Smooth muscle cell of the umbilical artery (primary cell): ENCODE measurements at places on chromosomes 3 and 15. TPM values are rescaled to one million over a fixed set of nuclear protein-coding genes. Genes with fewer than 3 reads are reported as not detected.

Gene AADAC
- total RNA-seq, result 0.09 and 1.2 TPM in 2 replicates

Gene CCDC39
- not detected in 2 replicates for total RNA-seq

Gene PRSS50
- not detected in 2 replicates for total RNA-seq

Gene HPS3
- total RNA-seq, result 45.1 and 46.4 TPM in 2 replicates

Gene SAMMSON
- under 0.01 TPM in 1 of 2 replicates, not detected in the other for total RNA-seq

Gene GRAMD1C
- 2.1 and 6.6 TPM in 2 replicates for total RNA-seq

Gene USF3
- total RNA-seq, result 5.3 and 8.1 TPM in 2 replicates
